Tongue (tissue), 3 donors: ENCODE measurements at places on chromosomes 2 and 18.

DNA sequence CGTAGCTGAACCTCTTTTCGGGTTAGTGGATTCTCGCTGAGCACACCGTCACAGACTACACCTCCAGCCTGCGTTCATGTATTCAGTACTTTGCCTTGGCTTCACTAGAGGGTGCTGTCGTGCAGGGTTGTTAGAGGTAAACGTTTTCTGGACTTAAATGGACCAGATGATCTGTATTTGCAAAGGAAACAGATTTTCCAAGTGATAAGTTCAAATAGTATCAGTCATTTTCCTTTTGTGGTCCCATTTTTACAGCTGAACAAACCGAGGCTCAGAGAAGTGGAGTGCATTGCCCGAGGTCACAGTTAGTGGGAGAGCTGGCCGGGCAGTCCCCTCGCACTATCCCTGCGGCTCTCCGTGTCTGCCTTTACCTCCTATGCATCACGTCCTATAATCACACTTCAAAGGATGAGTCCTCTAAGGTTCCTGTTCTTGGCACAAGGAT, 125.9 kb downstream of the MAP4K4 start:
- peak; percentile 69 for DNase-seq

GRCh38 chr18:44896846-44897245, 216.2 kb downstream of the SETBP1 start:
- DNase-seq, result no peak

DNA sequence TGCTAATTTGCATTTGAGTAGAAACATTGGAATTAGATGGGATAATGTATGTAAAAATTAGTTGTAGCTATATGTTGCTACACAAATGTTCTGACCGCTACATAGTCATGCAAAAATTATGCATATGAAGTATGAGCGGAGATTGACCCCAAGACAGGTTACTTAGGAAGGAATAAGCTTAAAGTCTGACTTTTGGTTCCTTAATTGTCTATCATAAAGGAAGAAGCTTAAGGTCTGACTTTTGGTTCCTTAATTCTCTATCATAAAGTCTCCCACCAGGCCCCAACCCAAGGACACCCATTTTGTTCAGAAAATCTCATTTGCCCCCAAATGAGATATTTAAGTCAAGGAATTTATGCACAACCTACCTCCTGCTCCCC, 106.5 kb downstream of the EVA1A start:
- no peak for DNase-seq

- peak; percentile 100 for DNase-seq
Observed at GRCh38 chr2:26345545-26346453, at the start of gene SELENOI. Gene SELENOI, plus strand, starts transcription at chr2:26346143. Its CDS starts 90 bp downstream, at chr2:26346233.

- no peak for DNase-seq
Observed at GRCh38 chr2:18422432-18423165, 137.9 kb downstream of the RDH14 start.

DNA sequence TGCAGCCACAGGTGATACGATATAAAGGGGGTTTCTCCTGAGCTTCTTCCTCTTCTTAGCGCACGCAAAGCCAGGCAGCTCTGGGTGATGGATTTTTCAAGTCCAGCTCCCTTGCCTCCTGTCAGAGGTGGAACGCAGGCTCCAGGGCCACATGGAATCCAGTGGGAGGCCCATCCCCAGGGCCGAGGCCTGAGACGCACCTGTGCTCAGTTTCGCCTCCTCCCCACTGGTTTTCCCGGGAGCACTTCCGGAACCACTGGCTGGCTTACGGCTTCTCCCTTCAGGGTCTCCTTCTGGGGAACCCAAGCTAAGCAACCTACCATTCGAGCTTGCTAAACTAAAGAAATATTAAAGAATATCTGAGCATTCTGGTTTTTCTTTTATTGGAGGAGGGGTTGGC, 63.6 kb downstream of the TRAPPC12 start:
- no peak for DNase-seq

DNA sequence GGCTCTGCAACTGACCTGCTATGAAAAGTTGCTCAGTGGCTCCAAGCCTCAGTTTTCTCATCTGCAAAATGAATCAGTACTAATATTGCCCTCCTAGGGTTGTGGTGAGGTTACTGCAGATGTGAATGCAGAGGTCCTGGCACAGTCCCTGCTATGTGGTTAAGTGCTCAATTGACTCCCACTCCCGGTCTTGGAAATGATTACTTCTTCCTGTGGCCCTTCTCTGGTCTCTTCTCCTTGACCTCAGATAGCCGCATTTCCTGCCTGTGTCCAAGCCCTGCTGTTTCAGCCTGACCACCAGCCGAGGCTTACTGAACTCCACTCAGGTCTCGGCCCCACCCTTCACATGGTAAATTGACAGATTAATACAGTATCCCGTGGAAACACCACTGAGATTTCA, 26.3 kb downstream of the CNGA3 start:
- DNase-seq, result no peak

DNA sequence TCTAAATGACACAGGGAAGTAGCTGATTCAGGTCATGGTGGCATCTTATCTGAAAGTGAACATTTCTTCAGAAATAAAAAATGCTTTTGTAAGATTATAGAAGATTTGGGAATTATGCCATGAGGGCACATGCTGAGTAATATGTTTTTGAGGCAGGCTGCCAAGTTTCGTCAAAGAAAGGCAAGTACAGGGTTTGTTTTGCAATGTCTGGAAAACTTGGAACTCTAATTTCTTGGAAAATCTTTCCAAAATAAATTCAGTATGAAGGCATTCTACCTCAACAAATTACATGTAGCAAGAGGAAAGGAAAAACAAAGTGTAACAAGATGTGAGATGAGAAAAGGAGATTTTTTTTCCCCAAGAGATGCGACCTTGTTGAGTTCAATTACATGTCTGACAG, 167.7 kb downstream of the PLCL1 start:
- DNase-seq, result peak; percentile 72

- DNase-seq, result no peak
Observed at GRCh38 chr2:210913461-210913860, 357.1 kb downstream of the CPS1 start.

DNA sequence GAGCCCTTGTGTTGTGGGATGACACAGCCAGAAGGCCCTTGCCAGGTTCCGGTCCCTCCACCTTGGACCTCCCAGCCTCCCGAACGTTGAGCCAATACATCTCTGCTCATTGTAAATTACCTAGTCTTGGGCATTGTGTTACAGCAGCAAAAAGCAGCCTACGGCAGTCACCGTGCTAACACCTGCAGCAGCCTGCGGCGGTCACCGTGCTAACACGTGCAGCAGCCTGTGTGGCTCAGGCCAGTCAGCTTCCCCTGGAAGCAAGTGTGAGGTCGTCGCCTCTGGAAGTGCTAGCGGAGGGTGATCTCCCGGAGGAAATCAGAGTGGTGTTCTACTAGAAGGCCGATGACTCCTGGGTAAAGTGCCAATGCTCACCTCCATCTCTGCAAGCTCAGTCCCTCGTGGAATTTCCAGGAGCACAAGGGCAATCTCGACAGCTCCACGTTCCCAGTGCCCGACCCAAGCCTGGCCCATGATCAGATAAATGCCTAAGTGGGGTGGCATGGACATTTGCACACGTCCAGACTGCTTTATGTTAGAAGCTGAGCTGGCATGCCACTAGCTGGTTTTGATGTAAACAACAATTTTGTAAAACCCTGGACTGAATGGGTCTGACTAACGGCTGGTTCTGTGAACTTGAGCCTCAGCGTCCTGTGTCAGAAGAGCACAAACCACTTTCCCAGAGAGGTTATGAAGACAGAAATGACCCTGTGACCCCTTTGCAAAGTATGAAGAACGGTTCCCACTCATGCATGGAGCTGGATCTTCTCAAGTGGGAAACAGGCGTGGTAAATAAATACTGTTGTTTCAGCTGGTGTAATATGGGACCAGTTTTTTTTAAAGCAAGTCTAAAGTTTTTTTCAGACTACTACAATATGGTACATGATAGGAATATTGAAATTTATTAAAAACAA, 11.4 kb upstream of the CNDP1 start:
- DNase-seq, result no peak

GRCh38 chr2:72127401-72128058, 20.1 kb downstream of the CYP26B1 start:
- DNase-seq, result no peak

DNA sequence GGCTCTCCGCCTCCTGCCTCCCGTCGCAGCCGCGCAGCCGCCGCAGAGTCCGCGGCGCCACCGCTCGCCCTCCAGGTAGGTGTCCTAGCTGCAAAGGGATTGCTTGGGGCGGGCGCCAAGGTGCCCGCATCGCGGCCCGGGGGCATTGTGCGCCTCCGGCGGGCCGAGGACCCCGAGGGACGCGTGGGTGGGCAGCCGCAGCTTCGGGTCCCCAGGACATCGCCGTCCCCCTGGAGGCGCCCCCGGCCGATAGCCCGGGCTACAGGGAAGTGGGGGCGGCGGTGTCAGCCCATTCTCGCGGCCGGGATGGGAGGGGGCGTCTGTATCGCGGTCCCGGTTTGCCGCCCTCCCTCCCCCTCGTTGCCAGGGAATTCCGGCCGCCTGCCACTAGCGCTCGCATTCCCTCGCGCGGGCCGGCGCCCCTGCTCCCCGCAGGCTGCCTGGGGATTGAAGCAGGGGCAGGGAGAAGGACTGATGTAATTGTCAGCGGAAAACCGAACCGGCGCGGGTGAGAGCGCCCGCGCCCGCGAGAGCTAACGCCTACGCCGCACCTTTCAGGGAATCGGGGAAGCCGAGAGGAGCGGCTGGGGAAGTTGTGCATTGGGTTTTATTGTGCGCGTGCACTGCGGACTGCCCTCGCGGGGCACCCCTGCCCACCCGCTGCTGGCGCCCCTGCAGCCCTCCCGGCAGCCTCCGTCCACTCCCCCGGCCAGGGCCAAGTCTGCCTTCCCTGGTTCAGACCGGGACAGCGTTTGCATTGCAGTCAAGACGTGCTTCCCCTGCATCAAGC, 483 bp downstream of the OSBPL6 start:
- peak; percentile 72 for DNase-seq

DNA sequence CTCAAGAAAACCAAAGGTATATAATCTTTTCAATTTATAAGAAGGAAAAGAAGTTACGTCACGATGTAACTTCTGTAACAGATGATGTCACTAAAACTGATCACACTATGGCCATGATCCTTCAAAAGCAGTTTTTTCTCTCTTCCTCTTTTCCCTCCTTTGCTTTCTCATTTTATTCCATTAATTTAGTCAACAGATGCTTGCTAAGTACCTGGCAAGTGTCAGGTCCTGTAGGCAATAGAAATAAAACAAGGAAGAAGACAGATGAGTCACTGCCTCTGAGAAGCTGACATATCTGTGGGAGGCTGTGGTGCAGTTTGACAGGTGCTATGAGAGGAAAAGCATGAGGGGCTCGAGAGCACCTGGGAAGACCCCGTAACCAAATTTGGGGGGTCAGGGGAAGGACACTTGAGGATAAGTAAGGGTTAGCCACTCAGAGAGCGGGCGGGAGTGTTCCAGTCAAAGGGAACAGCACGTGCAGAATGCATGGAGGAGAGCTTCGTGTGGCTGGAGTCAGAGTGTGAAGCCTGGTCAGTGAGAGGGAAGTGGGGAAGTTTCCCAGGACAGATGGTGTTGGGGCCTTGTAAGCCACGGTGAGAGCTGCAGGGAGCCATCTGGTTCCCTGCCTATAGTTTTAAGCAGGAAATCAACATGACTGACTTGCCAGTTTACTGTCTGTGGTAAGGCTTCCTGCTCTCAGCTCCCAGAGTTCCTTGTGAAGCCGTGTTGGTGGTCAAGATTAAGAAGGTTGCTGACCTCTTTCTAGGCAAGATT, 198.8 kb upstream of the FOSL2 start:
- DNase-seq, result no peak

DNA sequence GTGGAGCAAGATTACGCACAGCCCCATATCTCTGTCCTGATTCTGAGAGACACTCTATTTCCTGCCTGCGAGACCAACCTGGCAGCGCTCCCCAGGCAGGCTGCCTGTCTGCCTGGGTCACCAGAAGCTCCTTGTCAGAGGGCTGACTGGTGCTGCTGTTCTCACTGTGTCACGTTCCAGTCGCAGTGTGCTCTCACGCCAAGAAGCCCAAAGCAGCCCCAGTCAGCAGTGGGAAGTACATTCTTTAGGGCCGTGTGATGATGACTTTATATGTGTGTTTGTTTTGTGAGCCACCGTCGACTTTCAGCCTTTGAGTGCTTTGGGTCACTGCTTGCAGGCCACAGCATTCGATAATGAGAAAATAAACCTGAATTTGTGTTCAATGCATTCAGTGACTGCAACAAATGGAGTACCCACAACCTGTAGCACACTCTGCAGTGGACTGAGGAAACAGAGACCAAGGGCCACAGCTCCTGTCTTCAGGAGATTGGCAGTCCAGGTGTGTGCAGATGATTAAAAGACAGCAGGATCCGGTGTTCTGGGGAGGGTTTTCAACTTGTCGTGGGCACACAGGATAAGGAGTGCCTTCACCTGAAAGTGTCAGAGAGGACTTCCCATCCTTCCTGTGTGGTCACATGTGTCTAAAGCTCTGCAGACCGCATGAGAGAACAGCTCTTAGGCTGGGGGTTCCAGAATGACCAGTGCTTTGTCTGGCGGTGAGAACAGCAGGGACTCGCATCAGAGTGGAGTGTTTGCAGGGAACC, 4.8 kb downstream of the TNFRSF11A start:
- no peak for DNase-seq

GRCh38 chr2:193446967-193447366, 1252.2 kb upstream of the TMEFF2 start:
- no peak for DNase-seq

- peak; percentile 81 for DNase-seq
Observed at GRCh38 chr2:26561918-26562810, 79.0 kb downstream of the CIB4 start.

DNA sequence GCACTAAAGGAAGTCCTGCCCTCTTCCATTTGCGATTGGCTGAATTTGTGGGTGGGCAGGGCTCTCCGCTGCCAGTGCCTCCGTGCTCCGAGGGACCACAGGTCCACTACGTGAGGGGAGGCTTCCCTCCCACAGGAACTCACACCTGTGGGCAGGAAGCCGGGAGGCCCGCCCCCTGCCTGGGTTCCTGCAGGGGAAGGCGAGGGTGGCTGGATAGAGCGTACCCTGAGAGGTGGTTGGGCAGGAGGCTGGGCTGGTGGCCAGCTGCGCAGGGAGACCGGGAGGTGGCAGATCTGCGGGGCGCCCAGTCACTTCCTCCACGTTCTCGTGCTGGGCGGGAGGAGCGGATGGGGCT, 47.0 kb upstream of the PTH2R start:
- DNase-seq, result no peak

DNA sequence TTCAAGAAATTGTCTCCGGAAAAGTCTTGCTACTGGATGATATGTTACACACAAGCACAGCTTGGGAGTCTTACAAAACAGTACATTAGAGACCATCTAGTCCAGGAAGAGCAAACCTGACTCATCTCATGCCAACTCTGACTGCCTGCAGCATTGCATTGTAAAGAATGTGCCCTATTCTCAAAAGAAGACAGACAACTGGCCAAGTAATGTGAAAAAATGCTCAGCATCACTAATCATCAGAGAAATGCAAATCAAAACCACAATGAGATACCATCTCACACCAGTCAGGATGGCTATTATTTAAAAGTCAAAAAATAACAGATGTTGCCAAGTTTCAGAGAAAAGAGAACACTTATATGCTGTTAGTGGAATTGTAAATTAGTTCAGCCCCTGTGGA, 42.7 kb upstream of the GORASP2 start:
- DNase-seq, result no peak

- DNase-seq, result no peak
Observed at GRCh38 chr2:69311024-69311416, 76.0 kb downstream of the GFPT1 start.

- DNase-seq, result no peak
Observed at GRCh38 chr18:27871726-27872125, 305.2 kb downstream of the CDH2 start.
